H9 (cell line): ENCODE measurements at places on chromosomes 3 and 15. TPM values are rescaled to one million over a fixed set of nuclear protein-coding genes. Genes with fewer than 3 reads are reported as not detected.

GRCh38 chr15:25087137-25087536 lies 132.3 kb downstream of the SNRPN start:
- no peaks in the 10 kb centered on the region for H3K27me3 ChIP-seq
- H3K36me3 ChIP-seq, result peaks cover 93% of the 10 kb centered on the region
- H3K27ac ChIP-seq, result no peak overlapping the region
- no peaks in the 10 kb centered on the region for H3K4me1 ChIP-seq
- DNase-seq, result peak; percentile 15
- no peak overlapping the region for H3K4me3 ChIP-seq

- no peak for DNase-seq
- H3K4me1 ChIP-seq, result no peaks in the 10 kb centered on the region
- H3K27me3 ChIP-seq, result no peaks in the 10 kb centered on the region; the same call in 1 of the 2 replicates
- no peak overlapping the region for H3K4me3 ChIP-seq
- no peak overlapping the region for H3K27ac ChIP-seq
These were observed 9.8 kb downstream of the SYNM start for GRCh38 chr15:99114511-99115299.

GRCh38 chr3:79361748-79362378 lies 405.9 kb downstream of the ROBO1 start:
- H3K4me3 ChIP-seq, result no peak overlapping the region
- no peaks in the 10 kb centered on the region for H3K36me3 ChIP-seq
- no peaks in the 10 kb centered on the region for H3K27me3 ChIP-seq
- H3K27ac ChIP-seq, result no peak overlapping the region

GRCh38 chr3:183411216-183411922 lies 17.1 kb downstream of the MCF2L2 start:
- no peaks in the 10 kb centered on the region for H3K36me3 ChIP-seq
- no peak overlapping the region for H3K4me3 ChIP-seq
- no peaks in the 10 kb centered on the region for H3K27me3 ChIP-seq

- DNase-seq, result no peak
- peaks cover 5% of the 10 kb centered on the region; the same call in 1 of the 2 replicates for H3K4me1 ChIP-seq
- H3K4me3 ChIP-seq, result no peak overlapping the region
- H3K27ac ChIP-seq, result no peak overlapping the region
- H3K27me3 ChIP-seq, result no peaks in the 10 kb centered on the region
- peaks cover 3% of the 10 kb centered on the region for H3K36me3 ChIP-seq
These were observed 38.7 kb upstream of the MAGEF1 start for GRCh38 chr3:184750349-184751083.

DPPA2 gene
- 3.1 and 3.2 TPM in 2 replicates for total RNA-seq

CCR5 gene
- total RNA-seq, result not detected in 2 replicates

PEX5L gene
- 0.85 and 1.4 TPM in 2 replicates for total RNA-seq

TMC3 gene
- not detected in 2 replicates for total RNA-seq
